ENCODE measurements at places on chromosomes 7 and 10. TPM values are rescaled to one million over a fixed set of nuclear protein-coding genes. Genes with fewer than 3 reads are reported as not detected.

The POLR2J3 gene
- 28.1 TPM for total RNA-seq

GRCh38 chr10:123835575-123835974, 56.0 kb downstream of the CPXM2 start:
- DNase-seq = no peak

The SNX10 gene
- 5.4 TPM for total RNA-seq

DNA sequence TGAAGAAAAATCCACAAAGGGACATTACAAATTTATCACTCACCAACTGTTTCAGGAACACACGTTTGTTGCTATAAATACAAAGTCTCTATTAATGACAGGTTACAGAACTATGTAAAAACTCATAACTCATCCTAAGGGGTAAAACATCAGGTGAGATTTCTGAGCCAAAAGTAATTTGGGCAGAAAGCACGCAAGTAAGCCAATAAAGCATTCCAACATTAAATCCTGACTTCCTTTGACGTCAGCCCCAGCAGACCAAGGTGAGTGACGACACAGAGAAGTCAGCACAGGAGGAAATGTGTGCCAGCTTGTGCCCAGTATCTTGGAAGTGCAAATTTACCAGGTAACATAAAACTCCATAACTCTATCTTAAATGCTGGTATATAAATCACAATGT, 45.7 kb downstream of the IMMP2L start:
- DNase-seq = no peak

The ASIC3 gene
- total RNA-seq = 4.4 TPM

GRCh38 chr10:88127269-88127668, 263.8 kb downstream of the PTEN start:
- no peak for DNase-seq

The NET1 gene
- total RNA-seq = 85.8 TPM

The HOXA6 gene
- total RNA-seq = 0.29 TPM

DNA sequence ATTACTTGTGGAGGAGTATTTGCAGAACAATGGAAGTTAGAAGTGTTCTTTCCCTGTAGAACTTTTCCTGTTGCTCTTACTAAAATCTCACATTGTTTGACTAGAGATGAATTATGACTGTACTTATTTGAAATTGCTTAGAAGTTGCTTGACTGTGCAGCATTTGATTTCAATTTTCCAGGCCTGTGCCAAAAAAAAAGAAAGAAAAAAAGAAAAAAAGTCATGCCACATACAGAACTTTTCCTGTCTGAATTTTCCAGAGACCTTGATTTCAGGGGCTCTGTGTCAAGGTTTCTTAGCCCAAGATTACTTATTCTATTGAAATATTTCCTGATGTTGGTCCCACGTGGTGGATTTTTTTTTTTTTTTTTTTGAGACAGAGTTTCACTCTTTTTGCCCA, 3.5 kb upstream of the FAM171A1 start:
- no peak for DNase-seq

DNA sequence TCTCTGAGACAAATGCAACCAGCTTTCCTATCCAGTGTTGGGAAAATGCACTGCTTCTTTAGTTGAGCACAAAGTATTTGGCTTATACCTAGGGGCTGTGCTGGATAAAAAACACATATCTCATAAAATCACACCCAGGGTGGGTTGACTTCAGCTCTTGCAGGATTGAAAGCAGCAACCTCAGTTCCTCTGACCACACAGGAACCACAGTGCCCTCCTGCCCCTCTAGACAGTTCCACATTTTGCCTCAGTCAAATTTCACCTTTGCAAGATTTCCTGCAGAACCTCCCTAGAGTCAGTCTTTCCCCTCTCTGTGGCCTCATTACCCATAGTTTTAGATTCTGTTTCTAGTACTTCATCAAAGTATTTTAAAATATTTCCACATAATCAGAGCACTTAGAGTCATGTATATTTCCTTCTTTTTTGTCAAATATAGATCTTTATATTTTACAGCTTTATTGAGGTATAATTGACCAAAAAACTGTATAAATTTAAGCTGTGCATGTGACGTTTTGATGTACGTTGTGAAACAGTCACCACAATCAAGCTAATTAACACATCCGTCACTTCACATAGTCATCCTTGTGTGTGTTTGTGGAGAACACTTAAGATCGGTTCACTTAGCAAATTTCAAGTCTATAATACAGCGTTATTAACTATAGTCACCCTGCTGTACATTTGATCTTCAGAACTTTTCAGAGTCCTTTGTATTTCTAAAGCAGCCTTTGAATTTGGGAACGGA, 37.0 kb upstream of the EGR2 start:
- DNase-seq = no peak

The MOGAT3 gene
- total RNA-seq = 0.14 TPM

DNA sequence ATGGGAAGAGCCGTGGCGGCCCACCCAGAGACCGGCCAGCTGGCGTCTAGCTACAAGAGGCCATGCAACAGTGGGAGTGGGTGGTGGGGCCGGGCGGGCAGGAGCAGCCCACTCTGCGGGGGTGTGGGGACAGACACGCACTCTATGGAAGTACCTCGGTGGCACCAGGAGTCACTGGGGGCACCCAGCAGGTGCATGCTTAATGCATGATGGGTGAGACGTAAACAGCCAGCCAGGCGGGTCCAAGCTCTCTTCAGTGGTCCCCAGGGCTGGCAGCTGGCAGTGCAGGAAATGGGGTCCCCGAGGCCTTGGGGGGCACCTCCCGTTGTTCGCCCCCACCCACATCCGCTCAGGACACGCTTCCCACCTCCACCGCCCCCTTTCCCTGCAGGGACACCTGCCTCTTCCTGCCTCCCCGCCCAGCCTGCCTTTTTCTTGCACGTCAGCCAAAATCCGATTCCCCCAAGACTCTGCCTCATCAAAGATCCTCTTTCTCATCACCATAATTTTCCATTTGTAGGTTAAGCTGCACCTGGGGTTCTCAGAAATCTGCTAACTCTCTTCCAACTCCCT, 22.6 kb upstream of the PSMG3 start:
- no peak for DNase-seq

The AFAP1L2 gene
- total RNA-seq = 6.3 TPM

- DNase-seq = no peak
Measured at GRCh38 chr10:27030060-27030459, 70.2 kb downstream of the ANKRD26 start.

The ACSL5 gene
- total RNA-seq = 34.1 TPM

DNA sequence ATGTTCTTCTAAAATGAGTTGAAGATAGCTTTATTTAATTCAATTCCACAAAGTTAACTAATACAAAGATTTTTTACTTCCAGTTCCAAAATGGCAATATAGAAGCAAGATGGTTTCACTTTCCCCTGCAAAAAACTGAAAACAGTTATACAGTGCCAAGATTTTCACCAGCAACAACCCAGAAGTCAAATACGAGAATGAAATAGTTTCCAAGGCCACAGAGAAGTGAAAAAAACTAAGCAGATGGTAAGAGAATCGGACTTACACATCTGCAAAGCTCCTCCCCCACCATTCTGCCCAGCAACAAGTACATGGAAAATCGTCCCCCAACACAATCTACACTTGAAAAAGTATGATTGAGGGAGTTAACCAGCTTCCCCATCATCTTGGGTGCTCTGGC, 30.3 kb upstream of the KEL start:
- DNase-seq = no peak

- no peak for DNase-seq
Measured at GRCh38 chr10:4671451-4672145, 154.4 kb upstream of the AKR1E2 start.

DNA sequence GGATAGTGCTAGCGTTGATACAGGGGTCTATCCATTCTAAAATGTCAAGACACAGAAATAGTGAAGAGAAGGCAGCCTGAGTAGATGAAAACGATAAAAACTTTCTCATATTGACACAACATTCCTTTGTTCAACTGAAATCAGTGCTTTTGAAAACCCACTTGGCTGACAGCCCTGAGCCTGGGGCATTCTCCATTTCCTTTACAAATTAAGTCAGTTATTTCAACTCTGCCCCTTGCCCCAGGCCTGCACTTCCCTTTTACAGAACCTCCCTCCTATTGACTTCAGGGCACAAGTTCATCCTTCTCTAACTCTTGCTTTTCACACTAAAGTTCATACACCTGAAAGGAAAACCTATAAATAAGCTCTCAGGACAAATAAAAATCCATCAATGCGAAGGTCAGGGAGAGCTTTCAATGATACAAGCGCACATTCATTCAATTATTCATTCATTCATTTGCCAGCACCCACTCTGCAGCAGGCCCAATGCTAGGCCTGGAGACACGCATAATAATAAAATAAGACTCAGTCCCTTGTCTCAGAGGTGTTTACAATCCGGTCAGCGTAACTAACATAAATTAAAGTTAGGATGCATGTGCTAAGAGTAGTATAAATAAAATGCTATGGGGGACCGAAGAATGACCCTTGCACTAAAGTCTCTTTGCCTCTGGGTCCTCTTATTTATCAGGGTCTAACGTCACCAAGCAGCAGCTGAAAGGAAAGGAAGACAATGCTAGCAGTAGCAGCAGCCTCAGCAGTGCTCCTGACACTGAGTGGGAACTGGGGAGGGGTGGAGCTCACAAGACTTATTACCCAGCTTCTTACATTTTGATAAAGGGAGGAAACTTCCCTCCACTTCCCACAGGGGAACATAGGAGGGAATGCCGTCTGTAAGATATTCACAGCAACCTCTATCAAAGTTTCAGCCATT, 134.8 kb downstream of the PDE1C start:
- no peak for DNase-seq
